ENCODE measurements at places on chromosomes 1 and 21.
A peak's percentile ranks its signal among the peaks of the same experiment; 100 is the strongest.

DNA sequence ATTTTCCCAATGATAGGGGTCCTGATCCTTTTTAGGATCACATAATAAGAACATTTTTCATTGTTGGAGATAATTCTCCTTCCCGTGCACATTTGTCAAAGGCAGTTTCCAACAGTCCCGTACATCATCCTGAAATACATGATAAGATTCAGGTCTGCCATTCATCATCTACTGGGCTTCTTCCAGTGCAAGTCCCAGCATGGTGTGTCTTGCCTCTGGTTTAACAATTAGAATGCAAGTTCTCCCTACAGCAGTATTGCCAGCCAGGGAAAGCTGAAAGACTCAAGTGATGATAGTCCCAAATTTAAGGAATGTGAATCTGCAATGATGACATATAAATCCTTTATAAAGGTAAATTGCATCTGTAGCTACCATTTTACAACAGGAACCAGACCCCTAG, 146.2 kb downstream of the DAB1 start:
- DNase-seq: peak; percentile 6

DNA sequence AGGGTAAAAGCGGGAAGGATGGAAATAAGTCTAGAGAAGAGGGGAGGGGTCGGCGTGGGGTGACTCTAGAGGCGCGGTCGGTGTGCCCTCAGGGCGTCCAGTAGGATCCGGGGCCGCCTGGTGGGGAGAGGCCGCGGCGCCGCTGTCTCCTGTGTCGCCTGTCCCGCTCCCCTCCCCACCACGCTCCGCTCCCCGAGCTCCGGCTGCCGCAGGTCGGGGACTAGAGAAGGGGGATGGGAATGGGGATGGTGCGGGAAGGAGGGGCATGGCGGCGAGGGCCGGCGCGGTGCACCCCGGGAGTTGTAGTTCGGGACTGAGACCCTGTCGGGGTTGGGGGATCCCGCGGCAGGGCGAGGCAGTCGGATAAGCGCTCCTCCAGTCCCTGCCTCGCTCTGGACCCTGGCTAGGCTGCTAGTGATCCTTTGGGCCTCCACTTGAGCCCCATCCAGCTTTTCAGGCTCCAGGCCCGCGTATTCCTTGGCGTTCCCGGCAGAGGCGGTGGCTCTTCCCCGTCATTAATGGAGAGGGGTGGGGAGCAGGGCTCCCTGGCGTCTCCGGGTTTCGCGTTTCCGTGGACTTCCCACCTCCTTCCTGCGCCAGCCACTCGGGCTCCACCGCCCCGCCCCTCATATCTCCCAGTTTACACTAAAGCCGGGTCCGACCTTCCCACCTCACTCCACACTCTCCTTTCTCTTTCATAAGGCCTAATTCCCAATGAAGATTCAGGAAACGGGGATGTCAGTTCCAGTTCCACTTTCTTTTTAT, at the start of gene ENTREP3:
Gene ENTREP3, minus strand, starts transcription at position 241 of the 765 bp plus-strand sequence. CDS start 606 bp downstream, outside the sequence.
- no peak for DNase-seq

DNA sequence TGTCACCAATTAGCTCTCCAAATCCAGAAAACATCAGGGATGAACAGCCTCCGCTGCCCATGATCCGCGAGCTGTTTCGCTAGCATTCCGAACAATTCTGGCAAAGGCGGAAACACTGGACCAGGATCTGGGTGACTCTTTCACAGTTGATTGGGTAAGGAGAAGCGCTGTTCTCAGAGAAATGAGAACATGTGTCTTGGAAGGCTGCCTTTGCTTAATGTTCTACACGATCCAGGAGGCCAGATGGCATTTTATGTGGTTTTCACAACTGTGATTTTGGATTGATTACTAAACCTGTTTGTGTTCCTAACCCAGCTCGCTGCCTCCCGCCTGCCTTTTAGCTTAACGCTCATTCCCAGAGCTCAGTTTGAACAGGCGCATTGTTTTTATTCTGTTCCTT, 144.0 kb downstream of the KIF26B start:
- no peak for DNase-seq

- no peak for DNase-seq
Observed at GRCh38 chr1:245383396-245384330, 228.9 kb downstream of the KIF26B start.

- no peak for DNase-seq
Observed at GRCh38 chr1:178093951-178094738, at the start of gene RASAL2. Gene RASAL2 (plus strand): TSS chr1:178094104. CDS start chr1:178094493, 389 bp downstream.

GRCh38 chr1:211320980-211321379, 5.7 kb upstream of the TRAF5 start:
- no peak for DNase-seq

DNA sequence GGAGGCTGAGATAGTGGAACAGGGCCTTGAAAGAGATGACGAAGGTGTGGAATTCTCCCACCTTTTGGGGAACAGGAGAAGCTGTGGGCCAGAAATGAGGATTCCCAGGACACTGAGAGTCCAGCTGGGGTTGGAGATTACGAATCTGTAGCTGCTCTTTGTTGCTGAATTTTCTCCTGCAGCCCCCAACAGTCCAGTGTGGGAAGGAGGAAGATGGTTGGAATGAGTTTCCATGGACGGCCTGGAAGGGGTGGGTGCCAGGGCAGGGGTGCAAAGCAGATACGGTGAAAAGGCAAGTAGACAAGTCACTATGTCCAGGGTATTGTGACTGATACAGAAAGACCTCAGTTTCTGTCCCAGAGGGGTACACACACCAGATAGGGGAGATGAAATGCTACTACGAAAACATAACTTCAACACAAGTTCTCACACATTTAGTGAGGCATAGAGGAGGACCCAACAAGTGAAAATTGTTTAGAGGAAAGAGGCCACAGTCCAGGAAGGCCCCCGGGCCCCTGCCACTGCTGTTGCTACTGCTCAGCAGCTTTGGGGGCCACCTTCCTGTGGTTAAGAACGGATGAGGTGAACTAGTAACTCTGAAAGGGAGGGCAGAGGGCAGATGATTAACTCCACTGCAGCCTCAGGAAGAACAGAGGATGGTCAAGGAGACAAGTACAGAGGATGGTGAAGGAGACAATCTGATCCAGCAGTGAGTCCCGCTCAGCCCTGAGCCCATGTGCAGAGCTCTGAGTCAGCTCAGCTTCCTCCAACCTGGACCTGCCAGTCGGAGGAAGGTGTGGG, 7.3 kb downstream of the CD244 start:
- DNase-seq: no peak

- no peak for DNase-seq
Observed at GRCh38 chr1:17112496-17113236, 6.6 kb downstream of the PADI2 start.

DNA sequence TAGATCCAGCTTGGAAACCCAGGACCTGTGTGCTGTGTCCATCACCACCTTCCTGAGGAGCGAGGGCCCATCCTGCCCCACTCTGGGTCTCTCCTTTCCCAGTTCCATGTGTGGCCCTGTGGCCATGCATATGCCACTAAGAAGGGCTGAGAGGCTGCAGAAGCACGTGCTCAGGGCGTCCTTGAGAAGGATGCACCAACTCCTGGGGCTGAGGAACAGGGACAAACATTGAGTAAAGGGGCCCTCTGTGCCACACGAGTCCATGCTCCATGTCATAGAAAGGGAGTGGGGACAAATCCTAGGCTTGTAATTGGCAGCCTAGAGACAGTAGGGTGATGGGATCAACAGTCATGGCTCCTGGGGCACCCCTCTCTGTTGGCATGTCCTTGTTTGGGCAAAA, 8.4 kb downstream of the ETV3L start:
- no peak for DNase-seq

GRCh38 chr1:204266504-204267034, 52.8 kb upstream of the GOLT1A start:
- DNase-seq: no peak

DNA sequence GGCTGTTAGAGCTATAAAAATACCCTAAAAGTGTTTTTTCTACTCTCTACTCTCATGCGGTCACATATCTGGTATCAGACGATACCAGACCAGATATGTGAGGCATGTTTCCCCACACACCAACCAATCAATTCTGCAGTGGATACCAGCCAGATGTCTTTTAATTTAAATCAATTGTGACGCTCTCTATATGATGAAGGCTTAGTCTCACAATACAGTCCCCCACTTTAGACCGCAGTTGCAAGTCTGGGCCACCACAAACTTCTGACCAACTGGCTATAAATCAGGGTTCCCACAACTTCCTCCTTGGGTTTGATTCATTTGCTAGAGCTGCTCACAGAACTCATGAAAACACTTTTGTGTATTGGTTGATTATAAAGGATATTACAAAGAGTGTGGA, 586.1 kb upstream of the ZP4 start:
- DNase-seq: no peak

DNA sequence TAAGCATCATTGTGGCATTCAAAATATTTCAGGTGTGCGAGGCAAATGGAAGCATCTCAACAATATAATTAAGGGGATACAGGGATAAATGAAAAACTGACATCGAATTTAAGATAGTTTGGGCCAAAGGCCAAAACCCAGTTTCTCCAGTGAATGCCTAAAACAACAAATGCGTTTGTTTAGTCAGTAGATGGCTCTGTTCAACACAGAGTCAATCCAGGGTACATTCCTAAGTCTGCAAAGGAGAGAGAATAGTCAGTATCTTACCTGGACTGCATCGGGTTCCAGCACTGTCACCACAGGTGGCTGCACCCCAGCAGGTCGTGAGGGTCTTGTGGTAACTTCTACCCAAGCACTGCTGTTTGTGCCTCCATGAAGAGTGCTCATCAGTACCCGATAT, 321.1 kb downstream of the KCTD3 start:
- no peak for DNase-seq

- no peak for DNase-seq
Observed at GRCh38 chr1:154577346-154578057, 9.9 kb downstream of the CHRNB2 start.

Measured in epithelial cell of prostate (primary cell).